ENCODE measurements at places on chromosomes 6 and 20.

DNA sequence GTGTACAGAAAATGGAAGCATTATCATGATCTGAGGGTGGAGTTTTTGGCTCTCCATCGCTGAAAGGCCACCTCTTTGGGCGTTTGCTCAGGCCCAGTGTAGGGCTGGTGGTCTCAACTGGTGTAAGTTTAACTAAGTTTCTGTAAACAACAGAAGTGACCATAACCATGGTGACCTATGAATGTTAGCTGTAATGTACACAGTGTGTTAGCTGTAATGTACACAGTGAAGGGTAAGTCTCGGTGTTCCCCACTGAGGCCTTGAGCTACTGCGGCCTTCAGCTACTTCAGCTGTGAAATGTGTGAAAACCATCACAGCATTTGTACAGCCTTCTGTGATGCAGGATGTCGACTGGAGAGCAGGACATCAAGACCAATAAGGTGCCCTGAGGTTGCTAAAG is 185.2 kb downstream of the MYLK4 start:
- no peak for DNase-seq

DNA sequence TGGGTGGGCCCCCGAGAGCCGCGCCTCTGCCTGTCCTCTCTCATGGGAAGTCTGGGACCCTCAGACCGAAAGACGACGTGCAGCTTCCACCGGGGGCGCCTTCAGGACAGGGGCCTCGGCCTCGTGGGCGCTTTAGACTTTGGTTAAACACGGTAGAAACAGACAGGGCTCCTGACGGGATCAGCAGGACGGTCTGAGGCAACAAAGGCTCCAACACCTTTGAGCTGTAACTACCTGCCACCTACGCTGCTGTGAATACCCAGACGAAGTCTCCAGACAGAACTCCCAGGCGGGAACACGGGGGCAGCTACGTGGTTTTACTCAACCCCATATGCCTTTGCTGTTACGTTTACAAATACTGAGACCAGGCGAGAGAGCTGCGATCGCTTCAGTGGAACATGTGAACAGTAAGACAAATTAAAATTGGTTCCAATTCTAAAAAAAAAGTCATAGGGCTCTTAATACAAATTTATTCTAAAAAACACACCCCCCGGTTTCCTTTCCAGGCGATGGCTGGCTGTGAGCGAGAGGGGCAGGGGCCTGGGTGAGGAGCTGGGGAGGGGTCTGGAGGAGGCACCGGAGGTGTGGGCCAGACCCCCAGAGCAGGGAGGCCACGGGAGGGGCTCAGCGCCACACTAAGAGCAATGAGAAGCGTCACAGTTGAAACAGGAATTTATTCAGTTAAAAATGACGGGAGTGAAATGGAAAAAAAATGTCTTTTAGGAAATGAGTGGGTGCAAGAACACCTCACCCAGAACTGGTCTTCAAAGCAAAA is 453.2 kb downstream of the QKI start:
- no peak for DNase-seq

- no peak for DNase-seq
Measured at GRCh38 chr20:7775072-7775471, 165.2 kb downstream of the HAO1 start.

DNA sequence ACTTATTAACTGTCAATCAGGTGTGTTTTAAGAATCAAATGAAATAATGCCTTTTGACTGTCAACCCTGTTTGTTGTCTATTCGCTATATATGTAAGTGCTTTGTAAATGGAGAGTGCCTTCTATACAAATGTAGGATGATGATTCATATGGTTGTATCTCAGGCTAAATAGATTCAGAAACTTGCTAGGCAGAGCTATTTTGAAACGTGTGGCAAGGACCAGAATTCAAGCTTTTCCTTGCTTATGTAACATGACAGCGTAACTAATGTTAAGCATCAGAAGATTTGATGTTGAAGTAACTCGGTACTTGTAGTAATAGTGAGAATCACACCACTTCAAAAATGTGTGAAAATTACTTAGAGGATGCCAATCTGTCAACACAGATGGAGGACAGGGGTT is 3.4 kb downstream of the OGFRL1 start:
- no peak for DNase-seq
